ENCODE measurements at places on chromosomes 7 and 10.

DNA sequence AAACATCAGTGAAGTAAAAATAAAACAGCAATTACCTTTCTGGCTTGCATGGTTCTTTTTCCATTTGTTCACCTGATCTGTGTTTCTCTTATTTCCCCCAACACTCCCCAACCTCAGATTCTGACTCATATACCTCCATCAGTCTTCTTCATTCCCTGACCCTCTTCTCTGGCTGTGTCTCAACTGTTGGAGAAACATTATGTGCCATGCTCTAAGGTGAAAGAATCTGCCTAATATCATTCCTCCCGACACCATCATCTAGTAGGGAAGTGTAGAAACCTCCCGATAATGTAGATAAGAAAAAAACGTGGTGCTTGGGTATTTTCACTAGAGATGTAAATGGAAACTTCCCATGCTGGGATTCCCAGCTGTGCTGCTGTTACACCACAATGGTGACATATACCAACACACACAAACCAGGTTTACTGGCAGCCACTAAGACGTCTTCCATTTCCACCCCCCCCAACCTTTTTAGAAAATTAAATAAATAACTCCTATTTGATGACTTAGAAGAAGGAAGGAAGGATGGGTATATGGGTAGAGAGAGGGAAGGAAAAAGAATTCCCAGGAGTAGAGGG lies 63.4 kb downstream of the OSBPL3 start:
- no peak for DNase-seq

DNA sequence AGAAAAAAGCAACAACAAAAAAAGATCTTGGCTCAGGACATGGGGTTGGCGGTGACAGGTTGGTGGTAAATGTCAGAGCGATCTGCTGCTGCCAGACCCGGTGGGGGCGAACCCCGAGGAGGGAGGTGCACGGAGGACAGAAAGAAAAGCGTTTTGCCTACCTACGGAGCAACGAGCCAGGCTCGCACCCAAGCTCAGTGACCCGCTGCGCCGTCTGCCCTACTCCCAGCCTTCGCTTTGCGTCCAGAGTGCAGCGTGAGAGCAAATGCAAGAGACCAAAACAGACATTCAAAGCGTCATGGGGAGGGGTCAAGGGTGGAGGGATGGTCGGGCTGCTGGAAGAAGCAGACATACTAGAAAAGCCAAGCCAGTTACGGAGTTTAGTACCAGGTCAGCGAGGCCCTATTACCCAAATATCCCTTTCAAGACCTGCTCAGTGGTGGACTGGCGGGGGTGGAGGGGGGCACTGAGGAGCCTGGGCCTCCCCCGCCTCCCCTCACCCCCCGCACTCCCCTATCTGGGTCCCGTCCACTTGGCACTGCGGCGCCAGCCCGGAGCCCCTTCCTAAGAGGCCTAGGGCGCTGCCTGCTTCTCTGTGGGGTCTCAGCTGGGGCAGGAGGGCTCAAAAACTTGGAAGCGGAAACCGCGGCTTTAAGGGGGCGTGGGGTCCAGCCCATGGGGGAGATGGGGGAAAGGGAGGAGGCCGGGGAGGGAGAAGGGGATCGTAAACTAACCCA lies 66.9 kb downstream of the SLC29A4 start:
- DNase-seq, result no peak

GRCh38 chr10:118298787-118299186 lies 43.3 kb downstream of the FAM204A start:
- DNase-seq, result no peak

GRCh38 chr7:92520024-92520423 lies 8.3 kb downstream of the PEX1 start:
- DNase-seq, result no peak

GRCh38 chr10:90168244-90168643 lies 466.9 kb downstream of the KIF20B start:
- no peak for DNase-seq

- DNase-seq, result no peak
These were observed 982 bp downstream of the PGAM1 start for GRCh38 chr10:97426776-97427570.

- DNase-seq, result no peak
These were observed 185.4 kb upstream of the PFKP start for GRCh38 chr10:2881720-2882620.

DNA sequence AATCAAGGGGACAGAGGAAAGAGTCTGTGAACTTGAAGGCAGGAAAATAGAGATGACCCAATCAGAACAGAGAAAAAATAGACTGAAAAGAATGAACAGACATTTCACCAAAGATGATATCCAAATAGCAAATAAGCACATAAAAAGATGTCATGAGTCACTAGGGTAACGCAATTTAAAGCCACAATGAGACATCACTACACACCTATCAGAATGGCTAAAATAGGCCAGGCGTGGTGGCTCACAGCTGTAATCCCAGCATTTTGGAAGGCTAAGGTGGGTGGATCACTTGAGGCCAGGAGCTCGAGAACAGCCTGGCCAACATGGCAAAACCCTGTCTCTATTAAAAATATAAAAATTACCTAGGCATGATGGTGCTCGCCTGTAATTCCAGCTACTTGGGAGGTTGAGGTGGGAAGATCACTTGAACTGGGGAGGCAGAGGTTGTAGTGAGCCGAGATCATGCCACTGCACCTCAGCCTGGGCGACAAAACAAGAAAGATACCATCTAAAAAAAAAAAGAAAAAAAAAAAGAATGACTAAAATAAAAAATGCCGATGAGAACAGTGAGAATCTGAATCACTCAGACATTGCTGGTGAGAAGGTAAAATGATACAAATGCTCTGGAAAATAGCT lies 100.9 kb downstream of the LHPP start:
- DNase-seq, result no peak

DNA sequence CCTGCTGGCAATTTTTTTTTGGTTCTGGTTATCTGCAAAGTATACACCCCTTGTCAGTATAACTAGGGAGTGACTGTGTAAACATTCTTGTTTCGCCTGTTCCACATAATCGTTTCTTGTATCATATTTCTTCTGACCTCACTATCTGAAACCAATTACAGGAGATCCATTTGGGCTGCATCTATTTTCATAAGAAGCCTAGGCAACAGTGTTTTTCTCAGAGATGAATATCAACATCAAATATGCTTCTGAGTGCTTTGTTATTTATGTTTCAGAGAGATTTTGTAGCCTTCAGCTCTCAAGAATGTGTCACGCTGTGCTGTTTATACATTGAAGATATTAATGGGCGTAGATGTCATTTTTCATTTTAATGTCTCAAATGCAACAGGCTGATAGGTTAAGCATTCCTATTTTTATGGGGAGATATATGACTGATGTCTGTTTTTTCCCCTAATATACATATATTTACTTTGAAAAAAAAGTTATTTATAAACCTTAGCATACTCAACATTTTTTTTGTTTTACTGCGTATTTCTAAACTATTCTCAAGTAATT lies 115.5 kb downstream of the FOXP2 start:
- no peak for DNase-seq

GRCh38 chr7:100126931-100127865 lies at the start of gene MBLAC1:
MBLAC1 (plus strand) TSS chr7:100126967; CDS start chr7:100127396, 429 bp downstream.
- peak; percentile 95 for DNase-seq

GRCh38 chr7:105439174-105439893 lies 50.6 kb upstream of the SRPK2 start:
- DNase-seq, result no peak

DNA sequence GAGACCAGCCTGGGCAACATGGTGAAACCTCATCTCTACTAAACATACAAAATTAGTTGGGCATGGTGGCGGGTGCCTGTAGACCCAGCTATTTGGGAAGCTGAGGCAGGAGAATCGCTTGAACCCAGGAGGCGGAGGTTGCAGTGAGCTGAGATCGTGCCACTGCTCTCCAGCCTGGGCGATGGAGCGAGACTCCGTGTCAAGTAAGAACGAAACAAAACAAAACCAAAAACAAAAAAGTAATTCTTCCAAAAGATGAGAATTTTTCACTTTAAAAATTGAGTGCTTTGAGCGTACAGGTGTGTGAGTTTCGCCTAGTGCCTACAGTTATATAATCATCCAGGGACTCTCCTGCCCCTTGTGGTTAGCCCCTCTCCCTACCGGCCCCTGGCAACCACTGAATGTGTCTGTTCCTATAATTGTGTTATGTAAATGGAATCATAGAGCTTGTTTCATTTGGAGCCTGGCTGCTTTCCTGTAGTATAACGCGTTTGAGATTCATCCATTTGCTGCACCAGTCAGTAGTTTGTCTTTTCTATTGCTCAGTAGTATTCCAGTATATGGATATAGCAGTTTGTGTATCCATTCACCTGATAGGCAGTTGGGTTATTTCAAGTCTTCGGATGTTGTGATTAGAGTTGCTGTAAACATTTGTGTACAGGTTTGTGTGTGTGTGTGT lies 80.0 kb downstream of the RBM33 start:
- DNase-seq, result no peak

Measured in right renal cortex interstitium (tissue), 3 donors.